Dorsolateral prefrontal cortex (tissue), 122 donors: ENCODE measurements at places on chromosomes 6 and 20.
A peak's percentile ranks its signal among the peaks of the same experiment; 100 is the strongest.

DNA sequence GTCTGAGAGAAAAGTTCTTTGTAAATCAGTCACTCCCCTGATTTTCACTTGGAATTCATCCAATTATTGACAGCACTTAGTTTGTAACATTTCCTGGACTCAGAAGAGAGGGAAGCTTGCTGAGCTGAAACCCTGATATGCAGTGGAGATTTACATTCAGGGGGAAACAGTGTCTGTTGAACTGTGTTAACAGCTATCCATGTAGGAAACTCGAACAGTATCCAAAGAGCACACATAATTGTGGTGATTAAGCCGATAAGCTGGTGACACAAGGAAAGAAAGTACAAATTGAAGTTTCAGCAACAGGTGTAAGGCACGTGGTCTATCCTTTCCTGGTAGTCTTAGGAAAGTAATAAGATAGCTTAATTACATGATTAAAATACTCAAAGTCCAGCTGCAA lies 78.1 kb upstream of the FLRT3 start:
- DNase-seq, result no peak

DNA sequence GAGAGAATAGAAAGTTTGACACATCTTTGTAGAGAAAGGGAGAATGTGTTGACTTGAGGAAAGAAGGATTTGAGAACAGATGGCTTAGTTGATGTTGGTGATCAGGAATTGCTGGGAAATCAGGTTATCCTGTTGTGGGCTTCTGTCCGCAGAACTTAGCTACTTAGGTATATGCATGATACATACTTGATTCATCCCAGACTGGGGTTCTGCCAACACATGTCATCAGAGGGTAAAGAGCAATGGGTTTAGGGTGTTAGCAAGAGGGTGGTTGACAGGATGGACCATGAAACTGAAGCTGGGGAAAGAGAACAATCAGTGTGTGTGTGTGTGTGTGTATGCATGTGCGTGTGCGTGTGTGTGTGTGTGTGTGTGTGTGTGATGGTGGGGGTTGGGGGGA lies 50.6 kb upstream of the NELFCD start:
- no peak for DNase-seq

DNA sequence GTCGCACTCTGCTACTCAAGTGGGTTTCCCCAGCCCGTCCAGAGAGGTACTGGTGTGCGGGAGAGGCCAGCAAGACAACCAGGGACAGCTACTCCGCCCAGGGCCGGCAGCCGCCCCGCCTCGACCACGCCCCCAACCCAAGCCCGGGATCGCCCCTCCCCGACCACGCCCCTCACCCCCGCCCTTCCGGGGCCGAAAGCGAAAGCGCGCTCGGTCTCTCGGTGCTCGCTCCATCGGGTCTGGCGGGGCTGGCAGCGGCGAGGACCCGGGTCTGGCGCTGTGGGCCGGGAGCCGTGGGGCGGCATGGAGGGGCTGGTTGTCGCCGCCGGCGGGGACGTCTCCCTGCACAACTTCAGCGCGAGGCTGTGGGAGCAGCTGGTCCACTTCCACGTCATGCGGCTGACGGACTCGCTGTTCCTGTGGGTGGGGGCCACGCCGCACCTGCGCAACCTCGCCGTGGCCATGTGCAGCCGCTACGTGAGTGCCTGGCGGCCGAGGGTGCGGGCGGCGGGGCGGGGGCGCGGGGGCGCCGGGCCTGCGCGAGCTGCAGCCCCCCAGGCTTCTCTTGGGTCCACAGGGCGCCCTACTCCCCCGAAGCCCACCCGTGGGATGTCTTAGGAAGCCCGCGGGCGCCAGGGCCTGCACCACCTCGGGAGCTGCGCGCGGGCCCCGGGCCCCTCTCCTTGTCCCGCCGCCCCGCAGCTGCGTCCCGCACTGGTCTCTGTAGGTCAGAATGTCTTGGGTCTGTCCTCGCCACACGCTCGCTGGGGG lies at the start of gene PSMG4:
TSS of gene PSMG4 (plus strand) at position 228 of the 771 bp plus-strand sequence. CDS start at position 304, 76 bp downstream.
- peak; percentile 87 for DNase-seq

GRCh38 chr6:33820784-33821520 lies 17.1 kb upstream of the MLN start:
- DNase-seq, result no peak

DNA sequence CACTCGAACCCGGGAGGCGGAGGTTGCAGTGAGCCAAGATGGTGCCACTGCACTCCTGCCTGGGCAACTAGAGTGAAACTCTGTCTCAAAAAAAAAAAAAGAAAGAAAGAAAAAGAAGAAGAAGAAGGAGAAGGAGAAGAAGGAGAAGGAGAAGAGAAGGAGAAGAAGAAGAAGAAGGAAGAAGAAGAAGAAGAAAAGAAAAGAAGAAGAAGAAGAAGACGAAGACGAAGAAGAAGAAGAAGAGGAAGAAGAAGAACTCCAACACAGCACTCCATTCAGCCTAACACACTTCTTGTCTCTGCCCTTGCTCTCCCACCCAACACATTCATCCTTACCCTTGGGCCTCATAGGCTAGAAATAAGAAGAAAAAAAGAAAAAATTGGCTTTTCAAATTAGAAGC lies 6.9 kb downstream of the ZFP57 start:
- no peak for DNase-seq

- DNase-seq, result no peak
Observed at GRCh38 chr6:50198245-50198644, 148.5 kb upstream of the DEFB112 start.

DNA sequence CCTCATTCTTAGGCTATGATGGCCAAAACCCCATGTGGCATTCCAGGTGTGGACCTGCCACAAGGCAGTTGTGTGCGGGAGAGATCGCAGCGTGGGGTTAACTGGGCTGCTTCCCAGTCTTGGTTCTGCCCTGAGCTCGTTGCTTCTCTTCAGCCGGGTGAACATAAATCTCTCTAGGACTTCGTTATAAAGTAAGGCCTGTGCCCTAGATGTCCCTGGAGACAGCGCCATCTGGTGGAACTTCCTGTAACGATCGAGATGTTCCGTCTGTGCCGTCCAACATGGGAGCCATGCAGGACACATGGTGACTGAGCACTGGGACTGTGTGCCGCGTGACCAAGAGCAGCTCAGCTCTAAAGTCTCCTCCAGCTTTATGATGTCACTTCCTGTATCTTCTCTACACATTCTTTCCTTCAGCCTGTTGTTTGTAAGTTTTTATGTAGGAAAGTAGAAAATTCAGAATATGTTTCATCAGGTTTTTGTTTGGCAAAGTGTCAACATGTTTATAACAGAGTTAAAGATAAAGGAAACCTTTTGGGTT lies 26.8 kb upstream of the RPP40 start:
- peak; percentile 79 for DNase-seq
